ENCODE measurements at places on chromosomes 2 and 18.

GRCh38 chr18:75478996-75479880 lies 51.7 kb upstream of the SMIM21 start:
- DNase-seq = peak; percentile 54

DNA sequence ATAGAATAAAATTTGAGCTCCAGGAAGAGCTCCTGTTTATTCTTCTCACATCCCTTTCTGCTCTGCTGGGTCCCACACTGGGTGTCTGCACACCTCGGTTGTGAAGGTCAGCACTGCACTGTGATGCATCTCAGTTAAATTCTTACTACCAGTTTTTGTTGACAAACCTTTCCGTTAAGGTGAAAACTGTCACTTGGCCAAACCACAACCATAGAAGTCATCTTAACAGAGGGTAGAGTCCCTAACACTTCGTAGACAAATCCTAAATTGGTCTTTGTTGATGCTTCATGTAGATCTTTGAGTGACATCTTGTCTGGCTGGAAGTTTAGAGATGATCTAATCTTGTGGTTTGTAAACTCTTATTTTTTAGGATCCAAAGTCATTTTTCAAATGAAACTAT lies 167.4 kb upstream of the MAP3K20 start:
- no peak for DNase-seq

- no peak for DNase-seq
Observed at GRCh38 chr2:127530245-127531140, 4.2 kb upstream of the IWS1 start.

DNA sequence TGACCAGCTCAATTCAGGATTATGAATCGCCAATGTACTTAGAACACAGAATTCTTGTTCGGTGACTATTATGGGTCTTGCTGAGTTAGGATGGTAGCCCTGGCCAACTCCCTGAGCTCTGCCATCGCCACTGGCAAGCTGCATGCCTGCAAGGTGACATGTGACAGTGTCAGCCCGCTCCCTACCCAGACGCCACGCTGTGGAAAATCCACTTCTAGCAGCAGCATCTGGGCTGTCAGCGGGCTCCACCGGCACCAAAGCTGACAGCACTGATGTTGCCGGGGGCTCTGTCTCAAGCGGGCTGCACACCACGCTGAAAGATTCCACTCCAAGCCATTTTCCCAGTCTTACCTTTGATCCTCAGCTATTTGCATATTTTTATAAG lies 100.7 kb downstream of the MYT1L start:
- DNase-seq = no peak

DNA sequence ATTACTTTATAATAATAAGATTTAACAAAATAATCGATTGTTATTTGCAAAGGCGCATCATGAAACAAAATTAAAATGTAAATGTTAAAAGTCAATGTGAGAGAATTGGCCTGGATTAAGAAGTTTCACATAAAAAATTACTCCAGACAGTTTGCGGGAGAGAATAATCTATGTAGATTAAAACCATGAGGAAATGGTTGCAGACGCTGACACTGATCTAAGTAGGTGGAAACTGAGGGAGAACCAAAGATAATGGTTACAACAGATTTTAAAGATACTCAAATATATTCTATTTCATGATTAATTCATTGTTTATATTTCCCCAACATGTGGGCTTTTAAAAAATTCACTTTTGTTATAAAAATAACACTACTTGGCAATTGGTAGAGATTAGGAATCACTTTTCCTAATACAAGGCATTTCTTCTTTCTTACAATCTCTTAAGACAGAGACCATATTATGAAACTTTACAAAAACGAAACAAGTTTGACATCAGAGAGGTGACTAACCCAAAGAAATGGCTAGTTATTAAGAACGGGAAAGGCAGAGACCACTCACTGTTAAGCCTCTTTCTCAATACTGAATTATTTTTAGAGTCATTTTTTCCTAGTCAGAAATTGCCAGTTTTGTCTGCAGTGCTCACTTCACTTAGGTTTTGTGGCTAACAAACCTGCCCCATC lies 1.6 kb downstream of the KANSL1L start:
- peak; percentile 19 for DNase-seq

DNA sequence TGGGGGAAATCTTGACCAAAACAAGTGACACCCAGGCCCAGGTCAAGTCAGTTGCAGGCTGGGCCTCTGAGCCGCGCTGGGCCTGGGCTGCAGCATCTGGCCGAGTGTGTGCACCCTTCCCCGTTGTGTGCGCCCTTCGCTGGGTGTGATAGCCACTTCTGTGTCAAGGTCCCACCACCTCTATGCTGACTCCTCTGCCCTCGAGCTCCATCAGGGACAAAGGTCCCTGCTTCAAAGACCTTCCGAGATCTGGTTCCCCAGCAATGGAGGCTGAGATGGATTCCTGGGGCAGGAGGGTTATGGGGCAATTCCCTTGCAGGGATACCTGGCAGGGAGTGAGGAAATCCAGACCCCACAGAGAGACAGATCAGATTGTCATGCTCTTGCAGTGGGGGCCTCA lies 93.6 kb downstream of the PIEZO2 start:
- DNase-seq = no peak

- DNase-seq = no peak
Observed at GRCh38 chr2:121608367-121608766, 40.9 kb downstream of the CLASP1 start.

GRCh38 chr2:134558208-134558830 lies 160.5 kb downstream of the TMEM163 start:
- DNase-seq = no peak

GRCh38 chr2:3620834-3621233 lies 25.9 kb downstream of the COLEC11 start:
- DNase-seq = no peak

DNA sequence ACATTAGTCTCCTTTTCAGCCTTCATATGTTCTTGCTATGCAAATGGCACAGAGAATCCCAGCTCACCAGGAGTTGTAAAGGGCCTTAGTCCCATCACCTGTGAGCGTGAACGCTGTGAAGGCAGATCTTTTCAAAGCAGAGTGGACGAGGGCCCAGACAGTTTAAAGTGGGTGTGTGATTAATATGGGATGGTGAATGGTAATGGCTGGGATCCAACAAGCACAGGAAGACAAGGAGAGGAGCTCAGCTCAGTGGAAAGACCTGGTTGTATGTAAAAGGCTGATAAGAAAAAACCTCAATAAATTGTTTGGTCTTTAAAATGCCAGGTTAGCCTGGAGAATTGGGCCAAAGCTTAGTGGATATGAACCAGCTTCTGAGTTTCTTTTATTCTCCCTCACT lies 326.2 kb downstream of the NYAP2 start:
- DNase-seq = no peak

DNA sequence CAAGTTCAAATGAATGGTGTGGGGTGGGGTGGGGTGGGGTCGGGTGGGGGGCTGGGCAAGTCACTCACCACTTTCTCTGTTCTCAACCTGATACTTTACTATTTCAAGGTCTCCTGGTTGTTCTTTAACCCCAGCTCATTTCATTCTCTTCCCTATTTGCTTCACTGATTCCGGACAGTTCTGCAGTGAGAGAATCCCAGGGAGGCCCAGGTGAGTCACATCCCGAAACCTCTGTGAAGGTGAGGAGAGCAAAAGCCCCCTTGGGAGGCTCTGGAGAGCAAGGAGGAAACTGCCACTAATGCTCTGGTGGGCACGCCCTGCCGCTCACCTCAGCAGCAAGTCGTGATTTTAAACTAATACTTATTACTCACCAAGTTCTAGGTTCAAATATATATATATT lies 8.9 kb downstream of the EDAR start:
- DNase-seq = no peak

DNA sequence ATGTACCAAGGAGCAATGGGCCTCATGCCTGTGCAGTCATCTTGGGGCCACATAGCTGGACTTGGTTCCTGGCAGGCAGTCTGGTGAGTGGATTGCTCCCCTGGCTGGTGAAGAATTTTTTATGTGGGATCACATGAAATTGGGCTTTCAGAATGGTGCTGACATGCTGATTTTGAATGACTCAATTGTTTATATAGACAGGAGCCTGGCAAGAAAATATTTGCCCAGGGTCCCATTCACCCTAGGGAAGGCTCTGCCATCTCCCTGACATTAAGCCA lies 266.9 kb downstream of the DYSF start:
- no peak for DNase-seq

DNA sequence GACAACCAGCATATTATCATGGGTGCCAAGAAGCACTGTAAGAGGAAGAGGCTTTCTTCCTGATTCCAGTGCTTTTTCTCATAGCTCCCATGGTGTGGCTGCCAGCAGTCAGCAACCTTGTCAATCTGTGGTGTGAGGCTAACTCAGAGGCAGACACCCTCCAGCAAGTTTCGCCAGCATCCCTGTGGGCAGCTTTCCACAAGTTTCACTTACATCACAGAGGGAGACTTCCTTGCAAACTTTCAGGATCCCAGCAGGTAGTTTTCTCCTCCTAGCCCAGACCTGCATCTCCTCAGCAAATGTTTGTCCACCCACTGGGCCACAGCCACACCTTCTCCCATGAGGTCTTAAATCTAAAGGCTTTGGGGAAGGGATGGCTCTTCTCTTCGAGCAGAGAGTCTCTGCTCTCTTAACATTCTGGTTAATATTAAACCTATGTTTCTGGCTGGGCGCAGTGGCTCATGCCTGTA lies 9.1 kb downstream of the DNAH7 start:
- DNase-seq = no peak

- DNase-seq = no peak
Observed at GRCh38 chr2:160608599-160608998, 115.0 kb upstream of the RBMS1 start.

DNA sequence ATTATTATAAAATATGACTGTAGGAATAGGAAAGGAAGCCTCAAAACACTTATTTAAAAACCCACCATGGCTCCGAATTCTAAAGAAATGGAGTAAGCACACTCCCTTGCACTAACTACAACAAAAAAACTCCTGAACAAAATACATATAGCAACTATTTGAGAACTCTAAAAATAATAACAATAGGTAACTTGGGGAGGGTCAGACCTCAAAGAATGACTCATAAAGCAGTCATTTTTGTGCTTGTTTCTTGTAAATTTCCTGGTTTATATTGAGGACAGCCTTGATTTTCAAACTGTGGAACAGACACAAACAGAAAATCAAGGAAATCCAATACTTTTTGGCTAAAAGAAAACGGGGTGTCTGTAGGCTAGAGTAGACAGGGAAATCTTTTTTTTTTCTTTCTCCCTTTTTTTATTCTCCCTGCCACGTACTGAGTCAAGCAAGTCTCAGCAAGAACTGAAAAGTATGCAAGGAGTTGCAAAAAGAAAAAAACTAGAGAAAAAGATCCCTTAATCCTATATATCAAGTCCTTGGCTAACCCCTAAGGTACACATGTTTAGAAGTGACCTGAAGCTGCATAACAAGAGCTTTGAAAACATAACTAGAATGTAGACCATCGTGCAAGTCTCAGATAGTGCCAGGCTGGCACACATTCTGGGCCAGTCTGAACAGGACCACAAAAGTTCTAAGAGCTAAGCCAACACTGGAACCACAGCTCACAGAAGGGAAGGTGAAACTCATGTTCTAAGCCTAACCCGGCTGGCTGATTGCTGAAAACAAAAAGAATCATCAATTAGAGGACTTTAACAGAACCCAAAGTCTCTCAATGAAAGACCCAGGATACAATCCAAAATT lies 403.1 kb upstream of the LYPD1 start:
- DNase-seq = no peak

DNA sequence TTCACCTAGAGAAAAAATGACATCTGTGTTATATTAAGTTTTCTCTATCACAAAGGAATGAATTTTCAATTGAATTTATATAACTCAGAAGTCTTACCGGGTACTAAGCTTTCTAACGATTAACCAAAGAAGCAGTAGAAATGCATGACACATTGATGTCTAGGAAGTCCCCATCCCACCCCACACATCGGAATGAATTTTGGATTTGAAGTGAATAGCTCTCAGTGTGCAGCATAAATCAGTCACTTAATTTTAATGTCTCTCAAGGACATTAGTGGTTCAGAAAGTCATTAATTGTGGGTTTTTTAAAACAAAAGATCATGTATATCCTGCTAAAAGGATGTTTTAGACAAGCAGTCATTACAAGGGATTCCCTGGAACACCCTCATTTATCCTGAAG lies 141.4 kb upstream of the PIEZO2 start:
- DNase-seq = no peak

DNA sequence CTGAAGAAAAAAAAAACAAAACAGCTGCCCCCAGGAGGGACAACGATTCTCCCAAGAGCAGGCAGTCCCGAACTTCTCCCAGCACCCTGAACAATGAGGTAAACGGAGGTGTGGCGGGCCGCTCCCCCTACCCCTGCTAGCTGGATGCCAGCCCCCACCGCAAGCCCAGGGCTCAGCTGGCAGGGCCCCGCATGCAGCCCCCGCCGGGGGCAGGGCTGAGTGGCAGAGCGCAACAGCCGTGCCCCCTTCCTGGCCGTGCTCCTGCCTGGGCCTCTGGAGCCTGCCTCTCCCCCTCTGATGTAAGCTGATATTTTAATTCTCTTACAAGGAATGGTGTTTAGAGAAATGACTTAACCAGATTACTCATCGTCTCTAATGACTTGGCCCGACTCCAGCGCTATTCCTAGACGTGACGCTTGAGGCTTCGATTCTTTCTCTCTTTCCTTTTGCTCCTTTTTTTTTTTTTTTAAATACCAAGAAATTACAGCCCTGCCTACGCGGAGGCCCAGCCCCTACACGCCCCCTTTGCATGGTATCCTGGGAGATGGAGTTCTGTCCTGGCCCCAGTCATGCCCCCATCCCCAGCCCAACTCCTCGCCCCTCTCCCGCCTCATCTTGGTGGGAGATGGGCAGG lies 4.6 kb upstream of the ARID5A start:
- DNase-seq = peak; percentile 94

- DNase-seq = no peak
Observed at GRCh38 chr2:167114018-167114417, 225.7 kb downstream of the XIRP2 start.

DNA sequence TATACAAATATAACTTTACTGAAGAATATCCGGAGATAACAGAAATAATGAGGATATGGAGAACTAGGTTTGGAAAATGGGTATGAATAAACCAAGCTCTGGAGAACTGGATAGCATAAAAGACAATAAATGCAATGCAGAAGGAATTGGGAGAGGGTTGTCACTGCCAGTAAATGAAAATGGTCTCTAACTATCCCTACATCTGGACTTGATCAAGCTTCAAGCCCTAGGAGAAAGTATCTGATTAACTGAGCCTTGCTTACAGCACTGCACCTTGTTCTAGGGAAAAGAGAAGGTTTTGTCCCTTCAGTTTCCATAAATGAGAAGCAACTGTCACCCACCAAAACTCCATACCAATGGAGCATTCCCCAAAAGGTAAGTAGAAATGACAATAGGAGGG lies 514.6 kb upstream of the ZEB2 start:
- no peak for DNase-seq

DNA sequence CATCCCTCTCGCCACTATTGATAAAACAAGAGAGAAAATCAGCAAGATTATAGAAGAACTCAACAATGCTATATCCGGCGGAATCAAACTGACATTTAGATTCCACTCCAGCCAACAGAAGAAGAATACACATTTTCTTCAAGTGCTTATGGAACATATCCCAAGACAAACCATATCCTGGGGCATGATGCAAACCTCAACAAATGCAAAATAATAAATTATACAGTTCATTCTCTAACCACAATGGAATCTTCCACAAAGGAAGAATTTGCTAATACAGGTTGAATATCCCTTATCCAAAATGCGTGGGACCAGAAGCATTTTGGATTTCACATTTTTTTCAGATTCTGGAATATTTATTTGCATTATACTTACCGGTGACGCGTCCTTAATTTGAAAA lies 51.4 kb upstream of the YPEL5 start:
- DNase-seq = no peak

- DNase-seq = peak; percentile 17
Observed at GRCh38 chr18:55477499-55477859, 110.5 kb downstream of the TCF4 start.

Measured in CD4-positive, alpha-beta T cell treated with Interleukin-2 at 100 ng/mL for 4 hours (primary cell).